ENCODE measurements at places on chromosomes 2 and 18.

- DNase-seq: no peak
Observed at GRCh38 chr2:233691443-233692433, 952 bp upstream of the UGT1A6 start.

DNA sequence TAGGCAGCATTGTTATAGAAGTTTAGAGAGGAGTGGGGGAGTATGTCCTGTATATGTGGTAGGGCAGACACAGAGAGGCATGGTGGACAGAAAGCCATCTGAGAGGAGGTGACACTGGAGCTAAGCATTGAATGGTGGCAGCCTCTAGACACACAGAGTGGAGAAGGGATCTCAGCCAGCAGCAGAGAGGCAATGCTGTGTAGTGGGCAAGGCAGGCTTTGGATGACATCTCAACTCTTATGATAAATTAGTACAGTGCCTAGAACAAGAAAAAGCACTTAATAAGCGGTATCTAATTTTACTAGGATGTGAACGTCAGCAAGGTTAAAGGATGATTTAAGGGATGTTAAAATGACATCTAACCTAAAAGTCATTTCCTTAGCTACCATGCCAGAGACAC, 22.5 kb upstream of the CERS6 start:
- no peak for DNase-seq

- no peak for DNase-seq
Observed at GRCh38 chr2:174027956-174028355, 62.8 kb upstream of the SP3 start.

- DNase-seq: no peak
Observed at GRCh38 chr18:44851856-44852621, 171.4 kb downstream of the SETBP1 start.

- DNase-seq: no peak
Observed at GRCh38 chr2:223846515-223846914, 9.1 kb upstream of the AP1S3 start.
